Myocyte (in vitro differentiated cells): ENCODE measurements at places on chromosomes 3 and 15. TPM values are rescaled to one million over a fixed set of nuclear protein-coding genes. Genes with fewer than 3 reads are reported as not detected.
A peak's percentile ranks its signal among the peaks of the same experiment; 100 is the strongest.

GRCh38 chr3:178895178-178895789, 176.3 kb downstream of the ZMAT3 start:
- DNase-seq, result no peak

- no peak for DNase-seq
Observed at GRCh38 chr3:24944805-24945520, 450.3 kb upstream of the THRB start.

GRCh38 chr15:36313021-36313420, 266.4 kb upstream of the CDIN1 start:
- no peak for DNase-seq

GRCh38 chr3:134803051-134803505, 8.0 kb downstream of the EPHB1 start:
- DNase-seq, result no peak

DNA sequence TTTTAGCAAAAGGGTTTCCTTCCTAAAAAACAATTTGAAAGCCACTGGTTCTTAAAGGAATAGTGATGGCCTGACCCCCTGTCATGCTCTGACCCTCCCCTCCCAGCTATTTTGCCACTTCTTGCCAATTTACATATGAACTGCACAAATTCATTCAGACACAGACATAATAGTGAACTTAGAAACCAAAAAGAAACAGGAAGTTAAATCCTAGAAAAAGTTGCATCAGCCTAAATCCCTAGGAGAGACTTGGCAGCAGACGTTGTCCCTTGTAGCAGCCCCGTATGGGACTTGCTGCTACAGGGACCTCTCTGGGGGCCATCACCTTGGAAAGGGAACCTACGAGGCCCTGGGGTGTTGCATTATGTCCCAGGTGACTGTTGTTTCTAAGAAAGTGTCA, 14.3 kb upstream of the PDE8A start:
- DNase-seq, result no peak

GRCh38 chr3:123229145-123229544, 27.4 kb downstream of the SEC22A start:
- peak; percentile 13 for DNase-seq

DNA sequence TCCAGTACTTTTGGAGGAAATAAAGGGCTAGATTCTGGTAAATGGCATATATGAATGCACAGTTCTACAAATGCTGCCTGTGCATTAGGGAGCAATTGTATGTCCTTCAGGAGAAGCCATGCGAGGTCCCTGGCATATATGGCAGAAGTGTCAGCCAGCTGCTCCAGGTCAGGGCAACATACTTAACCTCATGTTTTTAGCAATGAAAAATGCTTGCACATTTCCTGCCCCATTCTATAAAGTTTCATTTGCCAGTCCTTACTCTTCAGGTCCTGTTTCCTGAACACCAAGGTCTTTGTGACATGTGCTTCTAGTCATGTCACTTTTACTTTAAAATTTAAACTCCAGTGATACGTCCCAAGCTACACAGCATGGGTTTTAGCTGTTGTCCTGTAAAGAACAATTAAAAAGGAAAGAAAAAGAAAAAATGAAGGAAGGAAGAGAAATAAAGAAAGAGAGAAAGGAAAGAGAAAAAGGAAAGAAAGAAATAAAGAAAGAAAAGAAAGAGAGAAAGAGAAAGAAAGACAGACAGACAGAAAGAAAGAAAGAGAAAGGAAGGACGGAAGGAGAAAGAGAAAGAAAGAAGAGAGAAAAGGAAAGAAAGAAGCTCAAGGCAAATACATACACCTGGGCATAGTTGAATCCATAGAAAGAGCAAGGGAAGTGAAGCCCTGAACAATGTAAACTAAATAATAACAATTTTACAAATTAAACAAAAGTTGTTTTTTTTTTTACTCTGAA, 20.1 kb upstream of the PTX3 start:
- no peak for DNase-seq

DNA sequence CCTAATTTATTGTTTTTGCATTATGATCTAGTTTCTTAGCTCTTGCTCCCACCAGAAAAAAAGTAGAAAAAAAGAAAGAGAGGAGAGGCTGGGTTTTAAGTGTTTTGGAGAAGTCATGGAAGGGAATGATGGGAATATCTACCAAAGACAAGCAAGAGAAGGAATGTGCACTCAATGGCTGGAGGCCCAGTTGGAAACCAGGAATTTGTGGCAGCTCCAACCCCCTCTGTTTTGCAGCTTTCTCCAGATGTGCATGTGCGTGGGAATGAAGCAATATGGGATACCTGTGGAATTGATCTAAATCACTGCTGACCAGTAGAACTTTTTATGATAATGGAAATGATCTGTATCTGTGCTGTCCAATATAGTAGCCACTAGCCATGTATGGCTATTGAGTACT, 27.1 kb downstream of the EIF2AK4 start:
- DNase-seq, result no peak

- DNase-seq, result no peak
Observed at GRCh38 chr3:123914829-123915228, 30.7 kb upstream of the MYLK start.

GRCh38 chr3:48403533-48404439, 26.1 kb downstream of the PLXNB1 start:
- DNase-seq, result no peak

DNA sequence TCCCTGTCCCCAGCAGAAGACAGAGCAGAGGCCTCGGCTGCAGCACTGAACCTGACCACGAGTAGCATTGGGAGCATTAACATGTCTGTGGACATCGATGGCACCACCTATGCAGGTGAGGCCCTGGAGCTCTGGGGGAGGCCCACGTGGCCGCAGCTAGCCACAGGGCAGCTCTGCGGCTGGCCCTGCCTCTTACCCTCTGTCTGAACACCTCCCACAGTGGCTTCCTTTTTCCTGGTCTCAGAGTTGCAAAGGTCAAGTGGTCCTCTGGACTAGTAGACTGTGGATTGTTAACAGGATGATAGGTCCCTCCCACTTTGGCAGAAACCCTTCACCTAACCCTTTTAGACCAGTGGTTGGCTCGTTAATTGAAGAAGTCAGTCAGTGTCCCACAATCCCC, 22.5 kb upstream of the CLK3 start:
- no peak for DNase-seq

DNA sequence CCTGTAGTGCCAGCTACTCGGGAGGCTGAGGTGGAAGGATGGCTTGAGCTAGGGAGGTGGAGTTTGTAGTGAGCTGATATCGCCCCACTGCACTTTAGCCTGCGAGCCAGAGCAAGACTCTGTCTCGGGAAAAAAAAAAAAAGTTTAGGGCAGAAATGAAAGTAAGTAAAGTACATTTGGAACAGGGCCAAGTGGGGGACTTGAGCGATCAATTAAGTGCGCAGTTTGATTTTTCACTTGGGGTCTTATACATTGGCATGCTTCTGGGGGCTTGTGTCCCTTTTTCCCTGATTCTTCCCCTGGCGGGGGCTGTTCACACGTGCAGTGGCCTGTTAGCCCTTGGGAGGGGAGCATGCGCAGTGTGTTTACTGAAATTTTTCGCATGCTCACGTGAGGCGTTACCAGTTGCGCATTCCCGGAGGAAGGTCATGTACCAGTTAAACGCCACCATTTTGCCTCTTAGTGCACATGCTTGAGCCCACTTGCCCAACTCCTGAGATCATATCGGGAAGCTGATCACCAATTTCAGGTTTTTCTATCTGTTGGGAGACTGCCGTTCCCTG, 42.0 kb downstream of the GALNT15 start:
- DNase-seq, result no peak

- DNase-seq, result no peak
Observed at GRCh38 chr3:31450345-31450744, 82.4 kb upstream of the STT3B start.

DNA sequence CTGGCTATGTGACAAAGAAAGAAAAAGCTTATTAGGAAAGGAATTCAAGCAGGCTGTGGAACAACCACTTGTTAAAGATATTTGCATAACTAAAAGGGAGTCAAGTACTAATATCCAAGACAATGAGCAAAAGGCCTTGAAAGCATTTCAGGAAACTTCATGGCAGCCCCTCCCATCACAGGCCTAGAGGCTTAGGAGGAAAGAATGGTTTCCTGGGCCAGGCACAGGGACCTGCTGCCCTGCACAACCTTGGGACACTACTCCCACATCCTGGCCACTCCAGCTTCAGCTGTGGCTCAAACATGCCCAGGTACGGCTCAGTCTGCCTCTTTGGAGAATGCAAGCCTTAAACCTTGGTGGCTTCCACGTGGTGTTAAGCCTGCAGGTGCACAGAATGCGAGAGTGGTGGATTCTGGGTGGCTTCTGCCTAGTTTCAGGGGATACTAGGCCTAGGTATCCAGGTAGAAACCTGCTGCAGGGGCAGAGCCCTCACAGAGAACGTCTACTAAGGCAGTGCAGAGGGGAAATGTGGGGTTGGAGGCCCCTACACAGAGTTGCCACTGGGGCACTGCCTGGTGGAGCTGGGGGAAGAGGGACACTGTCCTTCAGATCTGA, 121.6 kb downstream of the OPA1 start:
- DNase-seq, result no peak

GRCh38 chr3:110816008-110816407, 255.6 kb upstream of the NECTIN3 start:
- no peak for DNase-seq

- DNase-seq, result peak; percentile 87
Observed at GRCh38 chr3:146803745-146804144, 198.6 kb upstream of the PLSCR5 start.

DNA sequence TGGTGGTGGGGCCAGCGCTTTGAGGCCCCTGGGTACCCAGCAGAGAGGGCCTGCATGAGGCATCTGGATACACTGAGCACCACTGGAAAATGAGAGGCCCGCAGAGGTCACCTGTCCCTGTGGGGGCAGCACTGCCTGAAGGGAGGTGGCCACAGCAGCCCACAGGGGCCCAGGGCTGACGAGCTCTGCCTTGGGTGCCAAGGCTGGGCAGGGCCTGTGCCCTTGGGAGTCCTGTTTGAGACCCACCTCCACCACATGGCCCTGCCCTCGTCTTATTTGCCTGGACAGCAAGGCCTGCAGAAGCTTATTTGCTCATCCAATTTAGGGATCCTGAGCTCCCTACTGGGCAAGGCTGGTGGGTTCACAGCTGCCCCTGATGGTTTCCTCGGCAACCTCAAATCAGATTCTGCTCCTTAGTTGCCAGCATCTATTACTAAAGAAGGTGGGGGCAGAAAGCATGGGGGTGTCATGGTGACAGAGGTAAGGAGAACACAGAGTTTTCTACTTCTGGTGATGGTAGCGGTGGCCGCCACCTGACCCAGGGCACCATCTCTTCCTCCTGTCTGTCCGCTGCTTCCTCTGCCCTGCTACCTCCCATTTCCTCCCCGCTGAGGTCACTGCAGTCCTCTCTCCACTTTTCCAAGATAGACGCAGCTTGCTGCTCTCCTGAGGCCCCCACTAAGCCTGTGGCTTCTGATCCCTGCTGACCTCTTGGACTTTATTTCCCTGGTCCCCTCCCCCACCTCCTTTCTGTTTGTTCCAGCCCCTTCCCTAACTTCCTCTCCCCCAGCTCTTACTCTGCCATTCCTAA, 62.9 kb downstream of the HMCES start:
- DNase-seq, result no peak

- DNase-seq, result no peak
Observed at GRCh38 chr3:46913644-46914043, 36.1 kb downstream of the PTH1R start.

The SNURF gene
- total RNA-seq, result 13.9 and 19.6 TPM in 2 replicates

The ADPRH gene
- total RNA-seq, result 20.1 and 25.6 TPM in 2 replicates

The CD96 gene
- 0.08 TPM in 1 of 2 replicates, not detected in the other for total RNA-seq

The TGM5 gene
- 0.21 TPM in 1 of 2 replicates, not detected in the other for total RNA-seq

The STX19 gene
- total RNA-seq, result not detected in 2 replicates

The SECISBP2L gene
- 41.3 and 44.3 TPM in 2 replicates for total RNA-seq

The OR5K2 gene
- total RNA-seq, result not detected in 2 replicates
